ENCODE measurements at places on chromosomes 2 and 18.

DNA sequence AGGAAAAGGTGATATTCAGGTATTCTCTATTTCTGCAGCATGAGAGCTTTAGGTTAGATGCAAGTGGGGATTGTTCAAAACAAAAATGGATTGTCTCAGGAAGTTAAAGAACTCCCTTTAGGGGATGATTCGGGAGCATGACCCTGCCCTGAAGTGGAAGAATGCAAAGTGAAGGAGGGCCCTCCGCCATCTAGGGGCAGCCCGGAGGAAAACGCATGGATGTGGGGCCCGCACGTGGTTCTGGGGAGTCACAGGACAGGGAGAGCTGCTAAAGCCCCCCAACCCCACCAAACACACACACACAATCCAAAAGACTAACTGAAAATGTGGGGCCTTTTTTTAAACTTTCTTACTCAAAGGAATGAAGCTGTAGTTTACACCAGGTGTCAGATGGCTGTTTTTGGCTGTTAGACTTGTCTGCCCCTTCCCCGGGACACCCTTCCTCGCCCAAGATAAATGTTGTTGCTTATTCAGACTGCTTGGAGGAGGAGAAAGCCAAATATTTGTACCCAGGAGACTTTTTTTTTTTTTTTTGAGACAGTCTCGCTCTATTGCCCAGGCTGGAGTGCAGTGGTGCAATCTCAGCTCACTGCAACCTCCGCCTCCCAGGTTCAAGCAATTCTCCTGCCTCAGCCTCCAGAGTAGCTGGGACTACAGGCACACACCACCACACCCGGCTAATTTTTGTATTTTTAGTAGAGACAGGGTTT is 78.8 kb downstream of the HNRNPLL start:
- DNase-seq = no peak

DNA sequence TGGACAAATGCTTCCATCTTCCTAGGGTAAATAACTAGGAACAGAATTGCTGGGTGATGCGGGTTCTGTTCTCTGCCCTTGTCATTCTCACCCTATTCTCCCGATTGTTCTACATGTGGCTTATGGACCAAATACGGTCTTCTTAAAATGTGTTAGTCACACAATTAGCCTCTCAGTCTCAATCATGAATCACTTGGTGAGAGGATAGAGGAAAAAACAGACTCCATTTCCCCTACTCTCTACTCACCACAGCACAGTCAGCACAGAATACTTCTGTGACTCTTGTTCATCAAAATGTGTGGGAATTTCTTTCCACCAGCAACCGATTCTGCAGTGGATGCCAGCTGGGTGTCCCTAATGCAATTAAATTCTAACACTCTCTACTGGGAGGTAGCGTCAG is 125.2 kb downstream of the SH3BP4 start:
- DNase-seq = no peak

GRCh38 chr2:39532933-39533332 is 95.8 kb upstream of the MAP4K3 start:
- DNase-seq = no peak

DNA sequence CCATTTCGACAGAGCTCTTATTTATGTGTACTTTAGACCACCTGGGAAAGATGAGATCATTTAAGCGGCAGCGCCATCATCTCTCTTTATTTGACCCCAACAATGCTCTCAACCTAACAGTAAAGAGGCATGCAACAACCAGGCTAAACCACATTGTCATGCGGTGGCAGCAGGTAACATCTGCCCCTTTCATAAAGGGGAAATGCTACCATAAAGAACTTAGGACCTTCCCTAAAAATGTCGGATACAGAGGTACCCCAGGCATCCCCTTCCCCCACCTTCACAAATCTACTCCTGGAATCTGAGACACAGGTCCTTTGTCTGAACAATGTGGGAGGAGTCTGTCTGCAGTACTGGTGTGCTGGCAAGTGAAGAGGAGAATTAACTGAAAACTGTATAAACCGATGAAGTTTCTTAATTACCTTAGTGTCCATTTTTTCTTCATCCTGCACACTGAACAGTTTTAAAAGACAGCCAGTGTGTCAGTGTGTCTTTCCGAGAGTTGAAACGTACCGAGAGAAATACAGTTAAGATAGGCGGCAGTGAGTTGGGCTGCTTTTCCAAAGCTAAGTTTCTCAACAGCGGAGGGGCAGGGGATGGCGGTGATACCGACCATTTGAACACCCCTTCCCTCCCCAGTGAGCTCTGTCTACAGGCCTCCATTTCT is 1.9 kb downstream of the MEX3C start:
- no peak for DNase-seq

DNA sequence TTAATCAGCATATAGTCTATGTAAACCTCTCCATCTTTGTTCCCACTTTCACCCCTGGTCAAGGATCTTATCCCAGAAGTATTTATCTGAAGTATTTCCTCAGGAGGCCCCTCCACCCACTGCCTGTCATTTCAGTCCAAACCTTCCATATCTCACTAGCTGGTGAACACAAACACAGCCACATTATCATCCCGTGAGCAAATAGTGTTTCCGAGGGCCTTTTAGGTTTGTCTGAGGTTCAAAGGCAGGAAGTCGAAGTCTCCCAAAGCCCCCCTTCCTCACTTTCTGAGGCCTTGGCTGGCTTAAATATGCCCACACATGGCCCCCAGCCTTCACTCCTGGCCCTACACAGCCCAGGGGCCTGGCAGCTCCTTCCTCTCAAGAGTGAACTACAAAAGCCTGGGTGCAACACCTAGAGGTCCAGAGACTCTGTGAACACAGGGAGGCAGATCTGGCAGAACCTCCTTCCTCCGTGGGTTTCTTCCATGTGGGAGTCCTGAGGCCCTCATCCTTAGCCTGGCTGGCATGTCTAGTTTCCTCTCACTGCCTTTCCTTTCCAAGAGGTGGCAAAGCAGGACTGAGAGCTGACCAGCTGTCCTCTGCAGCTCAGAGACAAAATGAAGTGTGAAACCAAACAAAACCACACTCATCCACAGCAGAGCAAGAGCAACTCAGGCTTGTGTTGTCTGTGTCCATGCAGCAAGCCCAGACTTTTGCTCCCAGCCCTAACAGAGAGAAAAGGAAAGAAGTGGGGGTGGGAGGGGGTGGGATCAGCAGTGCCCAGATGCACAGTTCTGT is 264.2 kb downstream of the SS18 start:
- DNase-seq = no peak

DNA sequence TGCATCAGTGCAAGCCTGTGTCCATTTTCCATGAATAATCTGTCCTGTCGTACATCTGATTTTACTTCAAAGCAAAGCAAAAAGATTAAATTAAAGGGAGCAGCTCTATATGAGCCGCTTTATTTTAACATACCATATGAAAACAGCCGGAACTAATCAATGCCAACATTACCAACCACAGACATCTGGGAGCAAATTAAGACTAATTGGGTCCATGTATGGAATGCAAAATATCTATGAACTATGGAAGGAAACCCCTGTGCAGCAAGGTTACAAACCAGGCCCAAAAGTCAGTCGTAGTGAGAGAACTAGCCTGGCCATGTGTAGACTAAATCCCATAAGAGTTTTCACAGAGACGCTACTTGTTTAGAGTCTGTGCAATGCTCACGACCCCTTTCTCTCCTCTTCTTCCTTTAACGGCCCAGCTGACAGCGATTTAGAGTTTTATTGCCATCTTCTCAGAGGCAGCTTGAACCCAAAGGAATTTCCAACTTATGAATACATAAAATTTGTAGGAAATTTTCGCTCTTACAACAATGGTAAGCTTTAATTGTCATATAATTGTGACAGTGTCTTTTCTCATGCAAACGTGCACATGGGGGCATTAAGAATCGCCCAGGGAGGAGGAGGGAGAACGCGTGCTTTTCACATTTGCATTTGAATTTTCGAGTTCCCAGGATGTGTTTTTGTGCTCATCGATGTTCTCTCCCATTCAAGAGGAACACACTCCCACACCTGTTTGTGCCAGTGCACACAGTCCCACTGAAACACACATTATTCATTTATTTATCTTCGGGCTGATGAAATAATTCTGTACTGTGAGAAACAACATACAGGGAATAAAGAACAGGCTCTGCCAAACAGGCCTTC is 52.9 kb upstream of the RPL31 start:
- DNase-seq = no peak

GRCh38 chr2:237045449-237045848 is 40.2 kb upstream of the COPS8 start:
- DNase-seq = no peak

- DNase-seq = no peak
These were observed 79.5 kb downstream of the CAMKMT start for GRCh38 chr2:44441200-44441599.

DNA sequence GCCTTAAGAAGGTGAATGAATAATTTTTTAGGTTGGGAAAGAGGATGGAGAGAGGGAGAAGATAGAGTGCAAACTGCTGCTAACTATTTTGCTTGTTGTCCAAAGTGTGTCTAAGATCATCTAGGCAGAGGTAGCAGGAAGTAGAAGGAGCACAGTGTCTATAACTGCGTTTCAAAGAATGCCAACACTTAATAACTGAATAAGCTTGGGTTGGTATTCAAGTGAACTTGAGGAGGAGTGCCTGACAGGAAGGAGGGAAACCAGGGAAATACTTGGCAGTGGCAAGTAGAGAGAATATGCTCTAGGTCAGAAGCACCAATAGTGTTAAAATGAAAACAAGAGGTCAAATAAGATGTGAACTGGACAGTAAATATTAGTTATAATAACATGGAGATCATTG is 155.9 kb downstream of the DPP10 start:
- no peak for DNase-seq

DNA sequence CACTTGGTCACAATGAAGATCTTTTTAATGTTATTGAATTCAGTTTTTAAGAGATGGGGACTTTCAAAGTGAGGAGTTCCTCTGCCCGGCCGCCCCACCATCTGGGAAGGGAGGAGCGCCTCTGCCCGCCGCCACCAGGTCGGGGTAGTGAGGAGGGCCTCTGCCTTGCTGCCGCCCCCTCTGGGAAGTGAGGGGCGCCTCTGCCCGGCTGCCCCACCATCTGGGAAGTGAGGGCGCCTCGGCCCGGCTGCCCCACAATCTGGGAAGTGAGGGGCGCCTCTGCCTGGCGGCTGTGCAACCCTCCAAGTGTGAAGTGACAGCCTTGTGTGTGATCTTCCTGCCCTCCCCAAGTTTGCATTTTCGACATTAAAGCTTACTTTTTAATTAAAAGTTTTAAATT is 899.3 kb downstream of the TRIB2 start:
- no peak for DNase-seq

DNA sequence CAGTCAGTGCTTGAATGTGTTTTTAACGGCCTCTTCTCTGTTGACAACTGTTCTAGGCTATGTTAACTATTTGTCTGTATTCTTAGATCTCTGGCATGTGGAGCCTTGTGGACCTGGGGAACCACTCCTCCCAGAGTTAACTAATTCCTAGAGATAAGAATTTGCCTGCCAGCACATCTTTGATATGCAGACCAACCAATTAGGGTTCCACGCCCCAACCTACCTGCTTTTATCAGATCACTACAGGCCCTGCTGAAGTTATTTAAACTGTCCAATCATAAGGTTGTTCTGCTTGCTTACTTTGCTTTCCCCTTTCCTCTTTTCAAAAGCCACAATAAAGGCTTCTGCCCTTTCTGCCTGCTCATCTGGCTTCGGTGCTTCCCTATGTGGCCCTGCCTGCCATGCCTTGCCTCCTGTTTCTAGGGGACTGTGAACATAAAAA is 8.5 kb upstream of the CYBRD1 start:
- DNase-seq = no peak

DNA sequence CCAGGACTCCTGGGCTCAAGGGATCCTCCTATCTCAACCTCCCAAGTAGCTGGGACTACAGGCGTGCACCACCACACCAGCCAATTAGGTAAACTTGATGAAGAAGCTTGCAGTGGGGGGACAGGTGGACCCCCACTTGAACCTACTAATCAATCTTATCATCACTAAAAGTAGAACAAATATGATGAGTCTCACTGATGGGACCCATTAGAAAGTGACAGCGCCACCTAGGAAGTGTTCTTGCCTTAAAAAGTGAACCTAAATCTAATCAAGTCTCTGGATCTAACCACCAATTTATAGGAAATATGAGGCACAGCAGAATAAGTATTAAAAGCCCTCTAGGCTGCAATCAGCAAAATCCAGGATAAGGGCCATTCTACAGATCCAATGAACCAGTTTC is 79.2 kb downstream of the BIN1 start:
- no peak for DNase-seq

GRCh38 chr2:145919477-145919876 is 1399.6 kb upstream of the ZEB2 start:
- DNase-seq = no peak

DNA sequence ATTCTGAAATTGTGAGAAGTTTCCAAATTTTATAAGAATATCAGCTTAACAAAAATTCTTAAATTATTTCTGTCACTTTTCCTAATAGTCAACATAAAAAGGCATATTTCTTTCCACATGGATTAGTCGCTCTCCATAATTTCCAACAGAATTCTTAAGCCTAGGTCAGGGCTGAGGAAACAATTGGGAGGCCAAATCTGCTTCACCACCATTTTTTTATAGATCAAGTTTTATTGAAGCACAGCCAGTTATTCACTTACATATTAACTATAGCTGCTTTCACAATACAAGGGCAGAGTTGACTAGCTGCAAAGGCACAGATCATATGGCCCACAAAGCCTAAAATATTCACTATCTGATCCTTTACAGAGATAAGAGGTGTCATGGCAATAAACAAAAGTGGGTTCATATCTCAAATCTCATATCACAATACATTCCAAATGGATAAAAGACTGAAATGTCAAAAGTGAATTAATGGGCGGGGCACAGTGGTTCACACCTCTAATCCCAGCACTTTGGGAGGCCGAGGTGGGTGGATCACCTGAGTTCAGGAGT is 18.7 kb downstream of the MEMO1 start:
- DNase-seq = no peak

GRCh38 chr2:134758633-134759032 is 39.8 kb upstream of the TMEM163 start:
- no peak for DNase-seq

DNA sequence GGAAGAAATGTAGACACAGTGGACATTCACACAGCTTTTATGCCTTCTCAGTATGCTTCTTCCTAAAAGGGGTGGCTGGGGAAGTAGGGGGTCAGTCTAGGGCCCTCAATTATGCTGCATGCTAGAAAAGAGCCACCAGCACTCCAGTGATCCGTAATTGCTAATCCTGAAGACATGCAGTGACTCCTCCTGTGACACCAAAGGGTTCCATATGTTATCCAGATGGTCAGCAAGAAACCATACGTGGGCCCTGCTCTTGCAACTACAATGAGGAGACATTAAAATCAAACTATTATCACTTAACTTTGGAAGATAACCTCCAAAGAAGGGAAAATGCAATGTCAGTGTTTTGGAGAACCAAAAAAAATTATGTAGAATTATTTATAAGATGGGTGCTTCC is 143.4 kb upstream of the LYPD1 start:
- DNase-seq = no peak

DNA sequence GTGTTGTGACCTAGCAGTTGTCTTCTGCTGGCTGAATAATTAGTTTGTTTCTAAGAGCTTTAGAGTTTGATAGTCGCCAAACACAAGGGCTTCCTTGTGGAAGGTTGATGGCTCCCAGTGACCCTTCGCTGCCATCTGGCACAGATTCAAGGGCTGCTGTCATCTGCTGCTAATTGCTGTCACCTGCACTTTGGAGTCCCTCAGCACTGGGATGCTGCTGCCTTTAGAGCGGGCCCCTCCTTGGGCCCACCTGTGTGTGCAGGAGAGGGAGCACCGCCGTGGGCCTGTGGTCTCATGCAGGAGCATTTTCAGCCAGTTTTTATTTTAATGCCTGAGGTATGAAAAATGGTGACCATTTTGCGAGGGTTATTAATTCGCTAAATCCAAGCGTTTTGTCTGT is 154.0 kb upstream of the NFATC1 start:
- DNase-seq = no peak

Data from upper lobe of right lung (tissue), 1 donor.